ENCODE measurements at places on chromosomes 6 and 20.

DNA sequence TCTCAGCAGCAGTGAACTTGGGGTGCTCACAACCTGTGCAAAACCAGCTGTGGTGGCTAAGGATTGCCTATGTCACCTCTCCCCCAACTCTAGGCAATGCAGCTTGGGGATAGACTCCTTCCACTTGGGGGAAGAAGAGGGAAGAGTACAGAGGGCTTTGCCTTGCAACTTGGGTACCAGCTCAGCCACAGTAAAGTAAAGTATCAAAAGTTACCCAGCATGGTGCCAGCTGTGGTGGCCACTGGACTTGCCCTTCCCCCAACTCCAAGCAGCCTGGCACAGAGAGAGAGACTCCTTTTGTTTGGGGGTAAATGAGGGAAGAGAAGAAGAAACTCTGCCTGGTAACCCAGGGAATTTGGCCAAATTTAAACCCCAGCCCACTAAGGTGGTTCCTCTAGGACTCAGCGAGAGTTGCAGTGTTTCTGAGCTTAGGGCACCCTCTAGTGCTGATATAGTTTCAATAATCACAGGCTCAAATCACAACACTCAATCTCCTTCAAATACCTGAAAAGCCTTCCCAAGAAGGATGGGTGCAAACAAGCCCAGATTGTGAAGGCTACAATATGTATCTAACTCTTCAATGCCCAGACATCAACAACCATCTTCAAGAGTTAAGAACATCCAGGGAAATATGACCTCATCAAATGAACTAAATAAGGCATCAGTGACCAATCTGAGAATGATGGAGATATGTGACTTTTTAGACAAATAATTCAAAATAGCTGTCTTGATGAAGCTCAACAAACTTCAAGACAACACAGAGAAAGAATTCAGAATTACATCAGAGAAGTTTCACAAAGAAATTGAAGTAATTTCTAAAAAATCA lies 7.6 kb upstream of the DEFB129 start:
- DNase-seq, result no peak

- DNase-seq, result no peak
Observed at GRCh38 chr6:162845972-162846371, 118.2 kb downstream of the PACRG start.

DNA sequence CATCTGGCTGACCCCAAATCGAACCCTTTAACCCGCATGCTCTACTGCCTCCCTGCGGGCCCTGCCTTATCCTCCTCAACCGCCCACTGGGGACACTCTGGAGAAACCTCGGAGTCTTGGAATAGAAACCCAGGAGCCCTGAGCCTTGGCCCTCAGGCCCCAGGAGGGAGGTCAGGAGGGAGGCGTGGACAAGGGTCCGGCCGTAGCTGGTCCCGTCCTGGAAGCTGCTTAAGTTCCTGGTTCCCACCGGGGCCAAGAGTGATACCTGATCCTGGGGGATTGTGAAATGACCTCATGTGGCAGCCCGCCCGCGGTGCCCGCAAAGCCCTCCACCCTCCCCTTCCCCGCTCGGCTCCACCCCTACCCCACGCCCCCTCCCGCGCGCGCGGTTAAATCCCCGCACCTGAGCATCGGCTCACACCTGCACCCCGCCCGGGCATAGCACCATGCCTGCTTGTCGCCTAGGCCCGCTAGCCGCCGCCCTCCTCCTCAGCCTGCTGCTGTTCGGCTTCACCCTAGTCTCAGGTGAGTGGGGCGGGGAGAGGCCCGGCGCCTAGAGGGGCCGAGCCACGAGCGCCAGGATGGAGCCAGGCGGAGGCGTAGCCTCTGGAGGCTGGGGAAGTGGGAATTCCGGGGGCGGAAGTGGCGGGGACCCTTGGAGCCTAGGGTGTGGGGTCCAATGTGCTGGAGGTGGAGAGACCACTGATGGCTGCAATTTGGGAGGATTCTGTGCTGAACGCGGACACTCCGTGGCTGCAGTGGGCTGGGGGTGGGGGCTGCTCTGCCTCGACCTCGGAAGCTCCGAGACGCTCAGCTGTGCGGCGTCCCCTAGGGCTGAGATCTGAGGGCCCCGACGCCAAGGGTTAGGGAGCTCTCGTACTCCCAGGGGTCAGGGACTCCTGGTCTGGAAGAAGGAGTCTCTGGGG lies at the start of gene WFDC2:
WFDC2 (plus strand) TSS at position 418 of the 926 bp plus-strand sequence; CDS start at position 447, 29 bp downstream.
- peak; percentile 29 for DNase-seq

DNA sequence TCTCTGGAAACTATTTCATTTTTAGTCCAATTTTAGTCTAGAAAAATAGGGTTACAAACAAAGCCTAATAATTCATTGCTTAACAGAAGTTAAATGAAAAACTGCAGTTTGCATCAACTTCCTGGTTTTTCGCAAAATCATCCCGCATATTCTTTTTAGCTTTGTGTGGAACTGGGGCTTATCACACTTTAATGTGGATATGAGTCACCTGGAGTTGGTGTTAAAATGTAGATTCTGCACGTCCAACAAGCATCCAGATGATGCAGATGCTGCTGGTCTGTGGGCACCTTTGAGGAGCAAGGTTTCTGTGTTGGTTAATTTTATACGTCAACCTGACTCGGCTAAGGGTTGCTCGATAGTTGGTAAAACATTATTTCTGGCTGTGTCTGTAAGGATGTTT lies 126.1 kb downstream of the PLCB4 start:
- no peak for DNase-seq

GRCh38 chr20:51259455-51259854 lies 236.5 kb upstream of the KCNG1 start:
- no peak for DNase-seq

Data from vagina (tissue), 2 donors.